Pulmonary artery endothelial cell (primary cell): ENCODE measurements at places on chromosomes 6 and 20. TPM values are rescaled to one million over a fixed set of nuclear protein-coding genes. Genes with fewer than 3 reads are reported as not detected.

The OPRM1 gene
- total RNA-seq, result not detected in 2 replicates

The NR2E1 gene
- not detected in 2 replicates for total RNA-seq

The SLC44A4 gene
- total RNA-seq, result 0.07 TPM in 1 of 2 replicates, not detected in the other

The EEF1A2 gene
- total RNA-seq, result 0.32 and 0.99 TPM in 2 replicates

The PSORS1C2 gene
- not detected in 2 replicates for total RNA-seq

The GSTA2 gene
- total RNA-seq, result not detected in 2 replicates

The GTSF1L gene
- not detected in 2 replicates for total RNA-seq

The BCAS1 gene
- total RNA-seq, result not detected in 2 replicates

The AVP gene
- total RNA-seq, result not detected in 2 replicates

The LIME1 gene
- 1.6 and 2.8 TPM in 2 replicates for total RNA-seq

The ULBP2 gene
- 5.8 and 10.8 TPM in 2 replicates for total RNA-seq

The WDR46 gene
- 90.2 and 94.7 TPM in 2 replicates for total RNA-seq

The SULF2 gene
- total RNA-seq, result 64.6 and 120 TPM in 2 replicates

The CDSN gene
- total RNA-seq, result not detected in 2 replicates

The SAPCD1 gene
- 0.78 and 0.92 TPM in 2 replicates for total RNA-seq

The LY6G5C gene
- 0.86 and 0.88 TPM in 2 replicates for total RNA-seq

The CST4 gene
- not detected in 2 replicates for total RNA-seq

The SLC26A8 gene
- total RNA-seq, result under 0.01 TPM in 1 of 2 replicates, not detected in the other

The F13A1 gene
- total RNA-seq, result not detected in 2 replicates

The RNF39 gene
- total RNA-seq, result not detected in 2 replicates

The CENPW gene
- 22.0 and 33.6 TPM in 2 replicates for total RNA-seq

The CNKSR3 gene
- 7.3 and 11.8 TPM in 2 replicates for total RNA-seq

The PHACTR3 gene
- total RNA-seq, result not detected in 2 replicates

The DLL1 gene
- 1.8 and 2.1 TPM in 2 replicates for total RNA-seq

The PERP gene
- total RNA-seq, result 19.0 and 23.7 TPM in 2 replicates

The LRP11 gene
- total RNA-seq, result 20.1 and 30.6 TPM in 2 replicates
